B cell (primary cell): ENCODE measurements at places on chromosomes 12 and 14. TPM values are rescaled to one million over a fixed set of nuclear protein-coding genes. Genes with fewer than 3 reads are reported as not detected.

Gene SMOC1
- 0.84 TPM in 1 of 2 replicates, not detected in the other for total RNA-seq

Gene KRT78
- total RNA-seq = not detected in 2 replicates

Gene FRS2
- 29.5 and 33.7 TPM in 2 replicates for total RNA-seq

DNA sequence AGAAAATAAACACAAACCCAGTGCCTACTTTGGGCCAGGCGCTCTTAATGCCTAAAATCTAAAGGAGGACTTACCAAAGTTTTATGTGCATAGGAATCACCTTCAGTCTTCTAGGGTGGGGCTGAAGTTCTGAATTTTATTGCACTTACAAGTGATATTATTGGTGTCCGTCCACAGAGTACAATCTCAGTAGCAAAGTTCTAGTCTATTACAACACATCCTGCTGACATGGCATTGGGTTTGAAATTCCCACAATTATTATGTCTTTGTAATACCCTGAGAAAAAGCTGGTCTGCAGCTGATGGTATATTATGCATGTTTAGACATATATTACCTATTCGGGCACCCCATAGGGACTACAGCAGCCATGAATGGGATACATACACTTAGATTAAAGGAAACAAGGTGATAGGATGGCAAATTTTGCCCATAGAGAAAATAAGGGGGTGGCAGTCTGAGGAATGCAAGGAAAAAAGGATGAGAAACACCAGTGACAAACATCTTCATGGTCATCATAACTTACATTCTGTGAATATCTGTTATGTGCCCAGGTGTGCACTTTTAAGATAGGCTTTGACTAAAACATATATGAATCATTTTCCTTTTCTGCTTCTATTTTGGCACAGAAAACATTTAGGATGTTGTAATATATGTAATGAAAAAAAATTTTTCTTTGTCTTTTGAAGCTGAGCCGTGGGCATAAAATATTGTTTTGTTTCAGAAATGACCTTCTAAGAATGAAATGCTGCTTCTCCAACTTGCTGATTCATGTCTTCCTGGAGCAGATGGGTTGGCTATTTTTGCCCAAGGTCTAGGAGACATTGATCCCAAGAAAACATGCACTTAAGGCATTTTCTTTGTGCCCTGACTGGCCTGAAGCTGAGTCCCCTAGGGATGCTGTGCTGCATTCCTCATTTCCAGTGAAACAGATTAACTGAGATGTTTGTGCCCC is 27.2 kb upstream of the ALG10 start:
- no peaks in the 10 kb centered on the region for H3K4me1 ChIP-seq
- no peak overlapping the region for H3K27ac ChIP-seq
- no peaks in the 10 kb centered on the region for H3K27me3 ChIP-seq

GRCh38 chr14:103624860-103625259 is 4.2 kb upstream of the KLC1 start:
- H3K4me3 ChIP-seq = peak overlapping the region; percentile 51
- DNase-seq = no peak
- H3K27me3 ChIP-seq = no peaks in the 10 kb centered on the region
- H3K36me3 ChIP-seq = no peaks in the 10 kb centered on the region
- H3K4me1 ChIP-seq = peaks cover 45% of the 10 kb centered on the region
